ENCODE measurements at places on chromosomes 3 and 15.
A peak's percentile ranks its signal among the peaks of the same experiment; 100 is the strongest.

DNA sequence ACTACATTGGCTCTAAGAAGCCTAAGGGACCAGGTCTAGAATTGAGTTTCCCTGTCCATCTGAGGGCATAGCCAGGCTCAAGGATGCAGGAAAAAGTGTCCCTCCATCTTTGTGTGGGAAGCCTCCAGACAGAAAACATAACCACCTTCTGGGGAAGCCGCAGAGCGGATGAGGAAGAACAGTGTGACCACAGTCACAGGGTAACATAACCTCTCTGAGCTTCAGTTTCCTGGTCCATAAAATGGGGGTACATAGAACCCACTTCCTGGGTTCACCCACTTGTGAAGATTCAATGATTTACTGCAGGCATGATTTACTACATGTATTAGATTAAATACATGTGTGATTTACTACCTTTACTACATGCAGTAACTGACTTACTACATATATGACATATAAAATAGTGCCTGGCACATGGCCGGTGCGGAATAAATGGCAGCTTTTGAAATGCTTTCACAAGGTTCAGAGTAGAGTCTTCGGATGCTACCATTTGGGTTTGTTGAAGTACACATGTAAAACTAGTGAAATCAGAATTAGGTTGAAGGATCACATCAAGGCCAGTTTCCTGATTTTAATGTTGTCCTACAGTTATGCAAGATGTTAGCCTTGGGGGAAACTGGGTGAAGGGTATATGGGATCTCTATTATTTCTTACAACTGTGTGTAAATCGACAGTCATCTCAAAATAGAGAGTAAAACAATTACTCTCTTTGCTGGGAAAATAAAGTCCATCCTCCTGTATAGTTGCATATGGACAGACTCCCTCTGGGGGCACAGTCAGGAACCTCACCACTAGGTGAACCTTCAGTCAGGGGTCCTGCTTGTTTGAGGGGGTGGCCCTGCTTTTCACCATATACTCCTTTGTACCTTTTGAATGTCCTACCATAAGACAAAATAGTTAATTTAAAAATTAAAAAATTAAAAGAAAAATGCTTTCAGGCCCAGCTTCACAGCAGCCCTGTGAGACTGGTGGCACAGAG is 86.0 kb downstream of the SEMA5B start:
- DNase-seq, result no peak

- no peak for DNase-seq
Measured at GRCh38 chr3:65878831-65879230, 159.9 kb downstream of the MAGI1 start.

GRCh38 chr3:133663569-133664313 is 2.0 kb upstream of the TOPBP1 start:
- DNase-seq, result peak; percentile 83

- no peak for DNase-seq
Measured at GRCh38 chr3:22377421-22377820, 626.4 kb upstream of the ZNF385D start.

GRCh38 chr15:96882121-96882772 is 551.7 kb downstream of the NR2F2 start:
- no peak for DNase-seq

- peak; percentile 81 for DNase-seq
Measured at GRCh38 chr15:40310001-40310959, 2.5 kb upstream of the PLCB2 start.

DNA sequence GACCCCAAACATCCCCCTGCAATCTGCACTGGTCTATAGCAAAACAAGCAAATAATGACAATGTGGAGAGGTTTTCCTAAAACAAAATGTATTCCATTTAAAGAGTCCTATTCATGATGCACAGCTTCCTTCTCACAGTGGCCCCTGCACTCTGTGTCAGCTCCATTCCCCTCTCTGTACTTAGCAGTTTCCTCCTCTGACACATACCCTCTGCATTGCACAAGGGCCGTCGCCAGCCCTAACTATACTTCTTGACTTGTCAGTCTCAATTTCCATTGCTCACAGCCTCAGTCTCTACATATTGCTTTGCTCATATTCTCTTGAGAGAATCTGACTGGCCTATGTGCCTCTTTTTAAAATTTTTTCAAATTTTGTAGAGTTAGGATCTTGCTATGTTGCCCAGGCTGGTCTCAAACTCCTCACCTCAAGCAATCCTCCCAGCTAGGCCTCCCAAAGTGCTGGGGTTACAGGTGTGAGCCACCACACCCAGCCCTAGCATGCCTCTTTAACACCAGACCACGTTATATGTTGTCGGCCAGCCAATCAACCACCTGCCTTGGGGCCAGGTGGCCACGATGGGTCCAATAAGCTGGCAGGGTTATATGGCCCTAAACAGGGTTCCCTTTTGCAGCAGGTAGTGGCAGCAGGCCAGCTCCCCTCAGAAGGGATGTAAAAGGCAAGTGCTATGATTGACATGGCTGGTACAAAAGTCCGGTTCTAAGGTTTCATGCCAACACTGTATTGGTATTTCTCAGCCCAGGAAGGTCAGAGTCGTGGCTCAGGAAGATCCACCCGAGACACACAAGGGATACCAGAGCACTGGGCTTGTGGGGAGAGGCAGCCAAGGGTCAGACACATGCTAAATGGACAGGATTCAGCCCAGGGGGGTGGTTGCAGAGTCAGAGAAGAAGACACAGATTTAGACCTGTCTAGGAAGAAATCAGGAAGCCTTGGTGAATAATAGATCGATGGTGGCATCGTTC is 59.0 kb upstream of the SMAD3 start:
- no peak for DNase-seq

- DNase-seq, result no peak
Measured at GRCh38 chr3:77835921-77836320, 796.0 kb downstream of the ROBO2 start.

GRCh38 chr15:83410532-83410931 is 36.6 kb upstream of the SH3GL3 start:
- DNase-seq, result no peak

DNA sequence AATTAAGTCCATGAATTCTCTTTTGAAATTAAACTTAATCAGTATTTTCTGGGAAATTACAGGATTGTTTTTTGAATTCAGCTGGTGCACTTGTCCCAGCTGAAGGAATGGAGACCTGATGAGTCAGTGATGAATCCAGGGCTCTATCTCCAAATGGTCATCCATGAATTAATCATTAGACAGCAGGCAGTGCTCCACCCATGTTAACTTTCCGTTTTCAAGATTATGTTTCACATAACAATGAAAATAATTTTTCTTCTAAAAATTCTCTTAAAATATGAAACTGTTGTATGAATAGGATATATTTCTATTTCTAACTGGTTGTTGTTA is 13.9 kb upstream of the PAQR9 start:
- no peak for DNase-seq

- DNase-seq, result no peak
Measured at GRCh38 chr3:64240396-64240795, 15.1 kb upstream of the PRICKLE2 start.

DNA sequence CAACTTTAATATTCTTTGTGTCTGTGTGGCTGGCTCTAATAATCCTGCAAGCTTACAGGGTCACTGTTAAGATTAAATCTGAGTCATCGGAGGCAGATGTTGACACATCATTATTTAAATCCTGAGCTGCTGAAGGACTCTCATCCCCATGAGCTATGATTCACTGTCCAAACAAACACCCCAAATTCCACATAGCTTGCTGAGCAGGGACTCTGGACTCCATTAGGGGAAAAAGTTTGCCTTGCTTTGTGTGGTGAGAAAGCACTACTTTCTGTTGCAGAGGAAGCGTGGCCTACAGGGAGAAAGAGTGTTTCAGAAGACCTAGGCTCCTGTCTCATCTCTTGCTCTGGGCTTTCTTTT is 213.7 kb downstream of the PDCD6IP start:
- DNase-seq, result peak; percentile 14

GRCh38 chr15:69535101-69535638 is 82.6 kb downstream of the RPLP1 start:
- no peak for DNase-seq

Measured in neural progenitor cell (in vitro differentiated cells).